ENCODE measurements at places on chromosomes 5 and 9.

- no peak for DNase-seq
These were observed 518 bp downstream of the LOX start for GRCh38 chr5:122077366-122078115.

GRCh38 chr5:127203818-127204217 lies 86.8 kb upstream of the MEGF10 start:
- DNase-seq = no peak

- DNase-seq = no peak
These were observed 6.0 kb upstream of the TESK1 start for GRCh38 chr9:35598866-35599590.

DNA sequence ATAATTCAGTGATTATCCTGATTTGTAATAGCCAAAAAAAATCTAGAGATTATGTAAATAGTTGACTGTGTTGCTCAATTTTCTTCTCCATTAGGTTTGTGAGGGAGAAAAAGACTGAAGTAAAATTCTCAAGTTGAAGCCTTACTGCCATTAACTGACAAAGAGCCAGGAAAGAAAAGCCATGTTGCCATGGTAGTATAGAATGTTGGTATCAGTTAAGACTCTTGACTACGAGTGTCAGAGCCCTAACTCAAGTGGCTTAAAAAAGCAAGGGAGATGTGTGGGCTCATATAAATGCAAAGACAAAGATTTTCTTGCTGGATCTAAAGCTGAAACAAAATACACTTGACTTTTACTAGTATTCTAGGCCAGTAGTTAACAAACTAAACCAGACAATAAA lies 571.7 kb downstream of the KCTD16 start:
- DNase-seq = no peak

DNA sequence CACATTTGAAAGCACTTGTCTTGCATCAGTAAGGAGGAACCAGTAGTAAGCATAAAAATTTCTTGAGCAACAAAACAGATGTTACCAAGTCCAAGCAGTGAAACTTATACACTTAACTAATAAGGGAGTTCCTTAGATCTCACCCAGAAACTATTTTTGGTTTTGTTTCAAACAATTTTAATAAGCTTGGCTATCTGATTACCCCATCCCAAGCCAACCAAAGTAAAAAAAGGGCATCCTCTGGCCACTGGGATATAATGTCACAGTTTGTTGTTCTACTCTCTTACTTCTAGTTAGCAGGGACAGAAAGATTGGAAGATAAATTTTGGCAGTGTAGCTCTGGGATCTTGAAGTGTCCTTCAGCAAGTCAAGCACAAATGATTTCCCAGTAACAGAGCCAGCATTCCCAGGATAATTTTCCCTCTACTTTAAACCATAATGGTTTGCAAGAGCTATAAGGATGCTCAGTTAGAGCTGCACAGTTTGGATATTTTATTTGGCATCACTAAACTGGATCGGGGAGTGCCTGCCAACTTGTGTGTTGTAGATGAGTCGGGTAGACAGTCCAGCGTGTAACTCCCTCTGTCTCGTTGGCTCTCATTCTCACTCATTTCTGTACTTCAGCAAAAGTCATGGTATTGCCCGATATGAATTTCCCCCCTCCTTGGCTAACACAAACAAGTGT lies 161.9 kb upstream of the HMHB1 start:
- no peak for DNase-seq

GRCh38 chr9:109238125-109238524 lies 71.1 kb upstream of the FRRS1L start:
- no peak for DNase-seq

- DNase-seq = no peak
These were observed 66.5 kb upstream of the TGFBR1 start for GRCh38 chr9:99038484-99038820.

DNA sequence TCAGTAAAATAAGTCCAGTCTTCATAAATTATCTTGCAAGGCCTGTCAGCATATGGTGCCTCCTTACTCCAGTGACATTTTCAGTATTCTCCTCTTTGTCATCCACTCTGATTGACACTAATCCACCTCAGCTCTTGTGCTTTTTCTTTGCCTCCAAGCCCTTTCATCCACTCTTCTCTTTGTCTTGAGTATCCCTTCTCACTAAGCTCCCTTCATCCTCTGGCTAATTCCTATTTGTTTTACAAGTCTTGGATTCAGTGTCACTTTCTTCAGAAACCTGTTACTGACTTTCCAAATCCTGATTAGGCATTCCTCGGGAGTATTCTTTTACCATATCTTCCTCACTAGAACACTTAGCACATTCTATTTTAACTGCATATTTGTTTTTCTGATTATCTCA lies 100.6 kb upstream of the VCAN start:
- no peak for DNase-seq

DNA sequence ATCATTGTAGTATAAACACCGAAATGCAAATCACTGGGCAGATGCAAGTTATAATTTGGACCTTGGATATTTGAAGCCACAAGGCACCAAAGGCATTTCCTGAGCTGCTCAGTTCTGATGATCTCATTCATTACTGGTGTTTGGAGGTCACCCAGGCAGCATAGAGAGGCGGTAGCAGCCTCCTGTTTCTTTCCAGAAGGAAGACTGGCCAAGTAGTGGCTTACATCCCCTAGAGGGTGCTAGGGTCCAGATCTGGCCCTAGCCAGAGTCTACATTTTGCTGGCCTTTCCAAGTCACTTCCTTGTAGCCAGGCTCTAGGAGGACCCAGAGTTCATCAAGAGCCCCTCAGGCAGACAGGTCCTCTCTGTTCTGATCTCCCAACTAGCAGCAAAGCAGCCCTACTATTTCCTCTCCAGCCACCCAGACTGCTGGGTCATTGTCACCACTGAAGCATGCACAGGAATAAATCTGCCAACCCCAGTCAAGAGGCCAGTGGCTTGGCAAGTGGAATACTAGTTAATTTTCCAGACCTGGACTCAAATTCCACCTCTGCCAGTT lies 33.4 kb upstream of the TTC1 start:
- no peak for DNase-seq

GRCh38 chr5:78607864-78608263 lies 40.7 kb downstream of the LHFPL2 start:
- no peak for DNase-seq

- no peak for DNase-seq
These were observed 24.2 kb downstream of the RXRA start for GRCh38 chr9:134350416-134350994.

DNA sequence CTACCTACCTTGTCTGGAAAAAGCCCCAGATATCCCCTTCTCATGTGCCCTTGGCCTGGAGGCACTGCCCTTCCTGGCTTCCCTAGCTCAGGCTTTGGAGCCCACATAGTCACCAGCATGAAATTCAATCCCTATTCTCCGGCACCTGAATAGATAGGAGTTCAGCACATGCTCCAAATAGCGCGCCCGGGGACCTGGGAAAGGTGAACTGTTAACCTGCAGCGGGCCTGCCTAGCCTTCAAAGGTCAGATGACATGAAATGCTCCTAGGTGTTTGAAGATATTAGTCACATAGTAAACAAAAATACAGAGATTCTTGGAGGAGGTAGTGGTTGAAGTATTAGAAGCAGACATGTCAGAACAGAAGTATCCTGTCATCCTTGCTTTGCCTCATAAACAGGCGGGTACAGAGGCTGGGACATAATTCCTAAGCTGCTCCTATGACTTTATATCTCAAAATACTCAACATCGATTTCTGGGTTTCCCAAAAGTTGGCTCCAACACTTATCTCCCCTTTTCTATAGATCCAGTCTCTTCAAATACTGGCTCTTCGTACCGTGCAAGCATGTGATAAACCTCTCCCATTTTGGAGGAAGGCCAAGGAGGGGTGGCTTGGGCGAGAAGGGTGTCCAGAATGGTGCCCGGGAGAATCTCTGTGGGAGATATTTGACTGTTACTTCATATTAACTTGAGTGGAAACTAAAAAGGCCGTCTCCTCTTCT lies 88.0 kb upstream of the ANKH start:
- DNase-seq = no peak

DNA sequence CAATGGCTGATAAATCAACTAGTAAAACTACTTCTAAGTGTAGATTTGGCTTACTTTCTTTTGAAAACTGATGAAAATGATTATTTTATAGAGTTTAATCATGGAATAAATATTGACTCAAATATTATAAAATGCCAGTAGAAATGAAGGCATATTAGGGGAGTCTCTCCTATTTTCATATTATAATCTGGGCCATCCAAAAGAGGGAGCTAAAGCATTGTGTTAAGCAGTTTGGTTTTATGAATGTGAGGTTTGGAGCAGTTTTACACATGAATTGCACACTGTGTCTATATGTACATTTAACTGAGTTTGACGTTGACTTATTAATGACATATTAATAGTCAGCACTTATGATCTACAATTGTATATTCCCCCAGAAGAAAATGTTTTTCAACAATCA lies 17.4 kb downstream of the CDH9 start:
- no peak for DNase-seq

DNA sequence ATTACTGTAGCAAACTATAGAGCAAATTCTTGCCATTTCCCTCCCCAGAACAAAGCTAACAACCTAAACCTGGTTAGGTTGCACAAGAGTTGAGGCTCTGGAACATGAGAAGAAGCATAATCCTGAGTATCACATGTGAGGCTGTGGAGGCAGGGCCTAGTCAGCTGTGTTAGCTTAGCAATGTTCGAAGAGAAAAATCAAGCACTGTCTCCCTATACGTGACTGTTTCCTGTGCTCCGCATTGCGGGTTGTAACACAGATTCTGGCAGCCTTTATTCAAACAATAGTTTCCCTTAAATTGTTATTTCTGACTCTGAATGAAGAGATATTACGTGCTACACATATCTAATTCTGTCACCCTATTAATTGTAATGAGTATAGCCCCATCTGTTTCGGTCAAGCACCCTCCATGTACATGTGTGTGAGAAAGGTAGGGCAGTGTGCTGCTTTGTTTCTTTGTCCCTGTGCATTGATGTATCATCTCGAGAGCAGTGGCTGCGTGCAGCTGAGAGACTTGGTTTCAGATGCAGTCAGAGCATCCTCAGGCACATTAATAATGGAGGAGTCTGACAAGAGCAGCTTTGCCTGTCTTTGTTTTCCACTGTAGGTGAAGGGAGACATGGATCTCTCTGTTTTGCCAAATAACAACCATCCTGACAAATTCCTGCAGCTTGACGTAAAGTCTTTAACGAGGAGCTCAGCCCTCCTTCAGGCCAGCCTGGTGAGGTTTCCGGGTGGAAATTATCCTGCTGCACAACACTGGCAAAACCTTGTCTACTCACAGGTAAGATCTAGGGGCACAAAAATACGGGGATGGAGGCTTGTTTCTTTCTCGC lies at the start of gene MINAR2:
Gene MINAR2, plus strand, starts transcription at position 523 of the 836 bp plus-strand sequence. Its CDS starts 97 bp downstream, at position 620.
- no peak for DNase-seq

All from anterior cingulate cortex (tissue), 58 donors.